ENCODE measurements at places on chromosomes 3 and 15.

DNA sequence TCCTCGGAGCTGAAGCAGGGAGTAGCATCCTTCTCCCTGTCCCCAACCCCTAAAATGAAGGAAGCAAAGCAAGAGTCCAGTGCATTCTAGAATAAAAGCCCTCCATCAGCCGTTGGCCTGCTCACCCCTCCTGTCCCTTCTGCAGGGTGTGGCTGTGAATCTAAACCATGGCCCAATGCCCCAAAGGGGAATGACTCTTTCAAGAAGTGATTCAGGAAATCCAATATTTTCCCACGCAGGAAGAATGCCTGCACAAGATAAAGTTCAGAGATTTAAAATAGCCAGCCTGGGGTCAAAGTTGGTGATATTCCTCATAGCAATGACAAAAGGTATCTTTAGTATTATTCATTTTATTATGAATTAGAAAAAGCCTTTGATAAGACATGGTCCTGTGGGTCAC, 38.5 kb downstream of the SLCO2A1 start:
- DNase-seq, result no peak

DNA sequence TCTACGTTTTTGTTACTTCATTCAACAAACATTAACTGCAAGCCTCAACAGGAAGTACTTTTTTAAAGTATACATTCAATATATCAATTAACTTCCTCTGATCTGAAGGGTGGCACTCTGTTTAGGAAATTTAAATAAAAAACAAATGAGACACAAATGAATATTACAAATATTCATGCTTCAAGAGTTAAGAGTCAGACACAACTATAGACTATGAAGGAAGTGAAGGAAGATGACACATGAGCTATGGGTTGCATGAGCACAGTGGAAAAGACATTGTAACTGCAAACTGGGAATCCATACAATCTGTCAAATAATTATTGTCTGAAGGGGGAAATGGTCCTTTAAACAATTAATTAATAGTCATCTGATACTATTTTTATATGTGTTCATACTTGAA, 26.8 kb upstream of the ALCAM start:
- no peak for DNase-seq

DNA sequence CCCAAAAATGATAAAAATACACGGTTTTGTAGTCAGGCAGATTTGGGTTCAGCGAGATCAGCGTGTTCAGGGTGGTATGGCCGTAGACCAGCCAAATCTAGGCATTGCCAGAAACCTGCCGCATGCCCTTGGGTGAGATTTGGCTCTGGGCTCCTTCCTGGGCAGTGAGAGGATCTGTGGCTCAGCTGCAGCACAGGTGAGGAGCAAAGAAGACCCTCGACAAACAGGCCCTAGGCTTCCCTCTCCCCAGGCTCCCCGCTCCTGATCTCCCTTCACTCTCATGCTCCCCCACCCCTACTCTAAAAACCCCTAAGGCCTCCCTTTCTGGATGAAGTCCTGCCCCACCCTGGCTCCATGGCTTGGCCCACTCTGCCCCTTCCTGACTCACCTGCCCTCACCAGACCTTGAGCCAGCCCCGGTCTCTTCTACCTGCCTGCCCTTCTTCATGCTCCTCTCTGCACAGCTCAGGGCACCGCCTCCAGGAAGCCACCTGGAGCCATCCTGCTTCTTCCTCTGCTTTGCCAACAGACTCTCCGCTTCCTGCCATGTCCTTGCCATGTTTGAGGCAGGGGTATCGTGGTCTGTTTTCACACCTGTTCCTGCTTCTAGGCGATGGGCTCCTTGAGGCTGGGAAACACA, 88.1 kb downstream of the CORO2B start:
- DNase-seq, result no peak

DNA sequence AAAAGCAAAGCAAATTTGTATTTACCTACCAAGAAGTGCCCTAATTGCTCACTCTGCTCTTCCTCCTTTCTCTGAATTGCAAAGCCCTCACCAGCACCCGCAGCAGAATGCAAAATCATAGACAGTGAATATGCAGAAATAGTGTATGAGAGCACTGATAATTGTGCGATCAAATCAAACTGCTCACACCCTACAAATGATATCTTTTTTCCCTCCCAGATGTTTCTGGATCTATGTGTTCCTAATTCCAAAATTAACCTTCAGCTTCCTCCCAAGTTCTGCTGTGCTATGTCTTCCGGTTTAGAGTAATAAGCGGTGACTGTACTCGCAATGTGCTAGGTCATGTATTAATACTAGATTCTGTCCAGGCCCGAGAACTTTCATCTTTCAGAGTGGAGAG, 3.4 kb downstream of the GHSR start:
- no peak for DNase-seq

- no peak for DNase-seq
These were observed 137.6 kb downstream of the ADAMTS17 start for GRCh38 chr15:100204211-100204610.

DNA sequence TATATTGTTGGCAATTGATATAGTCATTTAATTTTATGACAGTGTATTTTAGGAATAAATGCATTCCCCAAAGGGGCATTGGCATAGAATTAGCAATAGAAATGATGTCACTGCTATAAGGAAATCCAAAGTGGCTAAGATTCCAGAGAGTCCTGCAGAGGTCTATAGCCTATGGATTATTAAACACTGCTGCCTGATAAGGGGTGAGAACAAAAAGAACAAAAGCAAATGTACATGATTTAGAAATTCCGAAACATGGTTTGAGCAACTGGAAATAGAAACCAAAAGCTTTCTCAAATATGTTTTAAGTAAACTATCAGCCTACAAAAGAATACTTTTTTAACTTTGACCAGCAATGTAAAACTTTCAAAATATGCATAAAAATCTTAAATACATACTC, 280.1 kb upstream of the RASGRP1 start:
- no peak for DNase-seq

Measured in CD4-positive, alpha-beta T cell treated with Interleukin-17A for 4 hours (primary cell).